ENCODE measurements at places on chromosomes 13 and 19. TPM values are rescaled to one million over a fixed set of nuclear protein-coding genes. Genes with fewer than 3 reads are reported as not detected.

The NRTN gene
- 0.47 TPM for polyA plus RNA-seq

DNA sequence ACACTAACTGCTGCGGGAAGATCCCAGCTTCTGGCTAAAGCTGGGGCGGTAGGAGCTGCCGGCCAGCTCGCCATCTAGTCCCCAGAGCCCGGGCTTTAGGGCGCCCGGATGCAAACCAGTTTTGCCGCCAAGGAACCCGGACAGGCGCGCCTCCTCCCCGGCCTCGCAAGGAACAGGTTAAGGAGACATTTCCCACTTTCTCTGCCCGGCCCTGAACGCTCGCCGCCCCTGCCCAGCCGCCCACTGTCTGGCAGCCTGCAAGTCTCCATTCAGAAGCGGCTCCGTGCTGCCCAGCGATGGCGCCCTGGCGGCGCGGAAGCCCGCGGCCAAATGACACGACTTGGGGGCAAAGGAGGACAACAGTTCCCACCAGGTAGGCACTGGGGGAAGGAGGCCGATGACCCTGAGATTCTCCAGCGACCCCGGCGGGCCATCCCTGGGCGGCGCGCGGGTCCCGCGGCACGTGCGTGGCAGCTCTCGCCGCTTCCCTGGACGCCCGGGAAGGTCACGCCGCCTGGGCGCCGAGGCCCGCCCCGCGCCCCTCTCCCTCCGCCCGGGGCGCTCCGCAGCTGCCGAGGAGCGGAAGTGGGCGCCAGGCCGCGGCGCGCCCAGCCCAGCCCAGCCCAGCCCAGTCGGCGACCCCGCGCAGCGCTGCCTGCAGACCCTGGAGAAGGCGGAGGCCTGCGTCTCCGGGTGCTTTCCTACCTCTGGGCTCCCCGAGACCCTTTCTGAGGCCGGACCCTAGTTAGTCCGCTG is 42.2 kb upstream of the HNRNPA1L2 start:
- peak; percentile 64 for DNase-seq

GRCh38 chr13:39879286-39880035 is 224.0 kb downstream of the COG6 start:
- DNase-seq: no peak

GRCh38 chr19:888581-889385 is 4.2 kb downstream of the MED16 start:
- no peak for DNase-seq

DNA sequence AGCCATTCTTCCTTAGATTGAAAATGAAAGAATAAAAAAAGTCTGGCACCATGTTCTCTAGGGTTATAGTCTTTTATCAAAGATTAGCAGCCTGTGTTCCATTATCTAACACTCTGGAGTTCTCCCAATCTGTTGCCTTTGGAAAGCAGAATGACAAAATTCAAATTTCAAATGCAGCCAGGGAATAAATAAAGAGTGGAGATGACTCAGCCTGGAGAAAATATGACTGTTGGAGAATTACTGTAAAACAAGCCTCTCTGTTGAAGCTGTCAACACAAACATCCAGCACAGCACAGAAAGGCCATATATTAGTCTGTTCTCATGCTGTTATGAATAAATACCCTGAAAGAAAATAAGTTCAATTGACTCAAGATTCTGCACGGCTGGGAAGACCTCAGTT is 650.5 kb upstream of the SLC10A2 start:
- DNase-seq: peak; percentile 39

The LHB gene
- not detected for polyA plus RNA-seq

Data from muscle of back (tissue), 13 donors.